AG10803 (cell line): ENCODE measurements at places on chromosomes 12 and 14.
A peak's percentile ranks its signal among the peaks of the same experiment; 100 is the strongest.

DNA sequence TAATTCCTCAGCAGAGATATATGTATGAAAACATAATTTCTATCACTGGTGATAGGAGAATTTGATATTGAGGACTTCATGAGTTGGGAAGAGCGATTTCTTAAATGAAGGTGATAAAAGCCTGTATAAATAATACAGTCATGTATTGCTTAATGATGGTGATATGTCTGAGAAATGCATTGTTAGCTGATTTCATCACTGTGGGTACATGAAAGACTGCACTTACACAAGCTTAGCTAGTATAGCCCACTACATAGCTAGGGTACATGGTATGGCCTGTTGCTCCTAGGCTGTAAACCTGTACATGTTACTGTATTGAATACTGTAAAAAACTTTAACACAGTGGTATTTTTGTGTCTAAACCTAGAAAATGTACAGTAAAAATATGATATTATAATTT, 63.4 kb downstream of the ANO4 start:
- peak; percentile 43 for DNase-seq

GRCh38 chr14:95227279-95227860, 70.0 kb upstream of the DICER1 start:
- DNase-seq = no peak

DNA sequence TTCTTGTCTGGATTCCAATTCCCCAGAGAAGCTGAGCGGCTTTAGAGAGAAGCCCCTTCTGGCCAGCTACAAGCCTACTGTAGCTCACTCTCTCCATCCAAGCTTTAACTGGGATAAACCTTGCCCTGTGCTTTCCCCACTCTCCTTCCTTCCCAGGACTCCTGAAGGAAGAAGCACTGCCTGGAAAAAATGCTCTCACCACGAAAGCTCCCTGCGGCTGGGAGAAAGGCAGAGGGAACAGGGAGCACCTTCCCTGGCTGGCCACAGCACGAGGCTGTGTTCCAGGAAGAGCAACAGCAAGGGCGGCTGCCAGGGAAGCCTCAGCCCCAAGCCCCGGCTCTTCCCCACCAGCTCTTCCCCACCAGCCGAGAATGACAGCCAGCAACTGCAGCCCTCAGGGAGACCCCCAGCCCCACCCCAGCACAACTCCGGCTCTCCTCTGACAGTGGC, 40.8 kb upstream of the PNMA1 start:
- DNase-seq = peak; percentile 74

DNA sequence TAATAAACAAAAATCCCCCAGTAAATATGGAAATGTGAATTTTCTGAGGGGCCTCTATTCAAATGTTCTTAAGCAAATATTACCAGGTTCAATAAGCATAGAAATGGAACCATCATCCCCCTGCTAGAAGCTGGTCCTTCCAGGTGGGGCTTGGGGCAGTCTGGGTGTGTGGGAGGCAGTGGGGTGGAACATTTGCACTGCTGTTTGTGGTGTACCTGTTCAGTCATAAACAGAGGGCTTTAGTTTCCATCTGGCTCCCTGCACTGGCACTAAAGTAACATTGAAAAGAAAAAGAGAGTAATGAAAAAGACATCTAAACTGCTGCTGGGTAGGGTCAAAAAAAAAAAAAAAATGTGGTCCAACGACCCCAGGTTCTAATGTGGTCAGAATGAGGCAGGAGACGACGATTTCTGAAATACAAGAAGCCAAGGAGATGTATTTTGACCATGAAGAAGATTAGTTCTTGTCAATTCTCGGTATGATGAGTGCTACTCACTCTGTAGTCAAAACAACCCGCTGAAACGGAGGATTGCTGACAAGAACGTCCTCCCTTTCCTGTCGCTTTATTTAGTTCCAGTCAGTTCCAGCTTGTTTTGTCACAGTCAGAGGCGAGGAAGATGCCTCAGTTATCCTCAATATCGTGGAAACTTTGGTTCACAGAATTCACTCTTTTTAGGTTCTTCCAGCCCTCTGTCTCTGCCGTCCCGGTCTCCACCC, 44.2 kb upstream of the MANSC4 start:
- DNase-seq = no peak

DNA sequence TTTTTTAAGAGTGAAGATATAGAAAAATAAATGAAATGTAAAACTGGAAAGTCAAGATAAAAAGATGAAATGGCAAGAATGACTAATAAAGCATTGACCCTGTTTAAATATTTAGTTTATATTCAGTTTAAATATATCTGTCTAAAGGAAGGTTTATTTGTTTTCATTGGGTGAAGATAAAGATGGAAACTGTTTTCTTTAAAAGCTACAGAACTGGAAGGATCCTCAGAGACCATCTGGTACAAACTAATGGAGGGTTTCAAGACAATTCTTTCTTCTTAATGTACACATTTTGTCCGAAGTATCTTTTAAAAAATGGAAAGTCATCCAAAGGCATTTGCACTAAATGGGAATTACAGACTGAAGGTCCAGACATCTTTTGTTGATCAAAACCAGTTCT, 142.6 kb downstream of the EPS8 start:
- no peak for DNase-seq

GRCh38 chr14:69493791-69494190, 9.3 kb downstream of the PLEKHD1 start:
- no peak for DNase-seq

DNA sequence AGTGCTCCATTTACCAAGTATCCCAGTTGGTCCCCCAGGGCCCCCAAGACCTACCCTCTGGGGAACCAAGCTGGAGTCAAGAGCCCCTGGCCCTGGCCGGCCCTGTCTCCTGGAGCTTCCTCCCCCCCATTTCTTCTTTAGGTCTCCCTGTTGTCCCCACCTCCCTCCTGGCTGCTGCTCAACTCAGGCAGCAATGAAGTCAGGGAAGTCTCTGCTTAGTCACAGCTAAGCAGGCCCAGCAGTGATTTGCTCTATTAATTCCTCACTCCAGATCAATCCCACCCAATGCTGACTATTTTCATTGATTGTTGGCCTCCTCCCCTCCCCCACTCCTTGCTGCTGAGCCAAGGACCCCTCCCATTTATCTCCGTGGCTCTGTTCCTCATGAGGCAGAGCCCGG, 28.3 kb downstream of the VSX2 start:
- DNase-seq = no peak

- DNase-seq = peak; percentile 3
Measured at GRCh38 chr14:86619726-86620125, 1089.8 kb downstream of the FLRT2 start.

GRCh38 chr14:74207943-74208342, 31.3 kb upstream of the VSX2 start:
- DNase-seq = no peak

GRCh38 chr14:25400607-25401206, 350.8 kb upstream of the STXBP6 start:
- DNase-seq = peak; percentile 56

- DNase-seq = no peak
Measured at GRCh38 chr14:71789005-71789404, 143.2 kb upstream of the RGS6 start.

GRCh38 chr14:34322940-34323418, 139.1 kb downstream of the SPTSSA start:
- peak; percentile 49 for DNase-seq

- DNase-seq = peak; percentile 47
Measured at GRCh38 chr14:32559590-32559989, 230.5 kb downstream of the AKAP6 start.
